Activated B cell treated with CpG ODN at 0.5 μM for 24 hours (primary cell): ENCODE measurements at places on chromosomes 7 and 10.

DNA sequence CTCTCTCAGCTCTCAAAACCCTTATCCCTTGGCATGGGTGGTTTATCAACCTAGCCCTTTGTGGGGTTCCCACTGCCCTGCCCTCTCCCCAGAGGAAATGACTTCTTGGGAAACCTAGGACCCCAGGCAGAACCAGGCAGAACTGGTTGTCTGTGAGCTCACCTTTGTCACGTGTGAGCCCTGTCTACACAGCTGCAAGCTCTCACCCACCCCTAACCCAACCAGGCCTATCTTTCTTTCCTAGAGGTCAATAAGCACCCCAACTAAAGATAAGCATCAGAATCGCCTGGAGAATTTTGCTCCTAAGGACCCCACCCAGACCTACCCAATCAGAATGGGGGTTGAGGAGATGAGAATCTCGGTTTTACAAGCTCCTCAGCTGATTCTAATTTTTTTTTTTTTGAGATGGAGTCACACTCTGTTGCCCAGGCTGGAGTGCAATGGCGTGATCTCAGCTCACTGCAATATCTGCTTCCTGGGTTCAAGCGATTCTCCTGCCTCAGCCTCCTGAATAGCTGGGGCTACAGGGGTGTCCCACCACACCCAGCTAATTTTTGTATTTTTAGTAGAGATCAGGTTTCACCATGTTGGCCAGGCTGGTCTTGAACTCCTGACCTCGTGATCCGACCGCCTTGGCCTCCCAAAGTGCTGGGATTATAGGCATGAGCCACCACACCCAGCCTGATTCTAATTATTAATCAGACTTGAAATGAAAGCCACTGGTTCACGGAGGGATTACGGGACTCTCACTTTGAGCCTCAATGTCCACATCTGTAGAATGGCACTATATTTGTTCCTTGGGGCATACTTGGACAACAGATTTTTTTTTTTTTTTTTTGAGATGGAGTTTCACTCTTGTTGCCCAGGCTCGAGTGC lies 7.5 kb upstream of the DDIT4 start:
- no peak overlapping the region for H3K4me3 ChIP-seq
- H3K27me3 ChIP-seq, result no peaks in the 10 kb centered on the region
- peaks cover under 1% of the 10 kb centered on the region for H3K36me3 ChIP-seq
- peak overlapping the region; percentile 65 for H3K27ac ChIP-seq
- DNase-seq, result no peak

DNA sequence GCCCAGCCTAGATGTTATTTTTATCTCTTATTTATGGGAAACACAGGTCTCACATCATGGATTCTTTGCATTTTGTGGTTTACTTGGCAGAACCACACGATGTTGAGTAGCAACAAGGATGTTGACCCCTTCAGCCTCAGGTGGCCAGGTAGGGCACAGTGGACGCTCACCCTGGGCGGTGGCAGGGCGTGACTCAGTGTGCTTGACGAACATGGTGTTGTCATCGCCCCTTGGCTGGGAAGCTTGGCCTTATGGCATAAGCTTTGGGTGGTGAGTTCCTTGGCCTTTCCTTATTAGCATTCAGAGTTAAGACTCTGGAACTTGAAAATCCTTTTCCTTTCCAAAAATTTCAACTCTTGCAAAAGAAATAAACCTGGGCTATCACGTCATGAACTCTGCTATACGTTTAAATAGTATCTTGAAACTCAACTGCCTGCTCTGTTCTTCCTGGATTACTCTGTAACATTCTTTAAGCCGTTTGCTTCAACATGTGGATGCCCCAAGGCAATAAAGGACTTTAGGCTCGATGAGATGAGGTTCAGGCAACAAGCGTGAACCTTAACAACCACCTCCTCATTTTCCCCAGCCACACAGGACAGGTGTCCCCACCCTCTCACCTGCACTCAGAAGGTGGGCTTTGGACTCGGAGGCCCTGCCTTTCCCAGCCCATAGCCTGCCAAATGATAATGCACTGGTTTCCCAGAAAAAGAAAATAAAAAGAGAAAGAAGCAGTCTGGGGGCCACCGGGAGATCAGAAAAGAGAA lies 22.5 kb upstream of the ECHDC3 start:
- H3K4me3 ChIP-seq, result peak overlapping the region; percentile 19
- peaks cover 55% of the 10 kb centered on the region for H3K4me1 ChIP-seq
- H3K27me3 ChIP-seq, result no peaks in the 10 kb centered on the region

DNA sequence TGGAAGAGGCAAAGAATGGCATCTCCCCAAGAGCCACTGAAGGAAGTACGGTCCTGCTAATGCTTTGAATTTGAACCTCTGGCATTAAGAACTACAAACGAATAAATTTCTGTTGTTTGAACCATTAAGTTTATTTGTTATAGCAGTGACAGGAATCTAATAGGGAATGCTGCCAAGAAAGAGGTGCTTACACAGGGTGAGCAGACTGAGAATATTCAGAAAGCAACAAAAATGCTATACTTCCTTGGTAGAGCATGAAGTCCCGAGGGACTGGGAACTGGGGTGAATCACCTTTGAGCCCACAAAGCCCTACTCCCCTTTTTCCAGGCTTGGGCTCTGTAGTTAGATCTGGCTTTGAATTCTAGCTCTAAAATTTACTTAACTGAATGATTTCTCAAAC lies 45.0 kb downstream of the PANK1 start:
- no peaks in the 10 kb centered on the region for H3K27me3 ChIP-seq
- H3K36me3 ChIP-seq, result peaks cover 4% of the 10 kb centered on the region
- no peak overlapping the region for H3K4me3 ChIP-seq
- no peak overlapping the region for H3K27ac ChIP-seq
- H3K4me1 ChIP-seq, result peaks cover 3% of the 10 kb centered on the region
- DNase-seq, result no peak

GRCh38 chr7:115229401-115230105 lies 307.7 kb downstream of the MDFIC start:
- H3K27ac ChIP-seq, result no peak overlapping the region
- no peak overlapping the region for H3K4me3 ChIP-seq
- DNase-seq, result no peak
- no peaks in the 10 kb centered on the region for H3K27me3 ChIP-seq
- no peaks in the 10 kb centered on the region for H3K36me3 ChIP-seq

GRCh38 chr10:123521556-123521955 lies 144.6 kb upstream of the GPR26 start:
- H3K27ac ChIP-seq, result no peak overlapping the region
- DNase-seq, result no peak
- peaks cover 6% of the 10 kb centered on the region for H3K4me1 ChIP-seq
- H3K4me3 ChIP-seq, result no peak overlapping the region
- peaks cover 3% of the 10 kb centered on the region for H3K27me3 ChIP-seq

GRCh38 chr10:85635650-85636049 lies 730.9 kb downstream of the GRID1 start:
- H3K27me3 ChIP-seq, result peaks cover 2% of the 10 kb centered on the region
- no peak overlapping the region for H3K27ac ChIP-seq
- no peak overlapping the region for H3K4me3 ChIP-seq

GRCh38 chr10:103542764-103543616 lies 49.5 kb downstream of the NEURL1 start:
- peak overlapping the region; percentile 80 for H3K4me3 ChIP-seq
- no peak overlapping the region for H3K27ac ChIP-seq
- H3K4me1 ChIP-seq, result peaks cover 22% of the 10 kb centered on the region
- H3K27me3 ChIP-seq, result peaks cover 13% of the 10 kb centered on the region
- no peaks in the 10 kb centered on the region for H3K36me3 ChIP-seq

DNA sequence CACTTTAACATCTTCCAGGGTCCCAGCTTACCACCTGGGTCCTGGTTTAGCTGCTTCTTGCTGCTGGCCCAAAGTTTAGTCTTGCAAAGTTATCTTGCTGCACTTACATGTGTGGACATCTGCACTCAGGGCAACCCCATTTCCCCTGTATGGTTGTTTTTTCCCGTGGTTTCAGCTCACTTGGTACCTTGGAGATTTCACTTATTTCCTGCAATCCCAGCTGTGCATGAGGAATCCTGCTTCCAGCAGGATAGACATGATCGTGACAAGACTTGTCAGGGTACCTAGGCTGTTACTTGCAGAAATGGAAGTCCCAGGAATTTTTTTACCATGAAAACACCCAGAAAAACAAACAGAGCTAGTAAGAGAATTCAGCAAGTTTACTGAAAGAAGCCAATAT lies 95.9 kb upstream of the LEP start:
- peaks cover 2% of the 10 kb centered on the region for H3K36me3 ChIP-seq
- H3K27ac ChIP-seq, result no peak overlapping the region
- DNase-seq, result no peak
- H3K4me3 ChIP-seq, result no peak overlapping the region

- no peaks in the 10 kb centered on the region for H3K27me3 ChIP-seq
- no peak overlapping the region for H3K4me3 ChIP-seq
- H3K4me1 ChIP-seq, result peaks cover 11% of the 10 kb centered on the region
- H3K27ac ChIP-seq, result no peak overlapping the region
- H3K36me3 ChIP-seq, result peaks cover 30% of the 10 kb centered on the region
Measured at GRCh38 chr7:732094-732541, 5.0 kb upstream of the PRKAR1B start.

DNA sequence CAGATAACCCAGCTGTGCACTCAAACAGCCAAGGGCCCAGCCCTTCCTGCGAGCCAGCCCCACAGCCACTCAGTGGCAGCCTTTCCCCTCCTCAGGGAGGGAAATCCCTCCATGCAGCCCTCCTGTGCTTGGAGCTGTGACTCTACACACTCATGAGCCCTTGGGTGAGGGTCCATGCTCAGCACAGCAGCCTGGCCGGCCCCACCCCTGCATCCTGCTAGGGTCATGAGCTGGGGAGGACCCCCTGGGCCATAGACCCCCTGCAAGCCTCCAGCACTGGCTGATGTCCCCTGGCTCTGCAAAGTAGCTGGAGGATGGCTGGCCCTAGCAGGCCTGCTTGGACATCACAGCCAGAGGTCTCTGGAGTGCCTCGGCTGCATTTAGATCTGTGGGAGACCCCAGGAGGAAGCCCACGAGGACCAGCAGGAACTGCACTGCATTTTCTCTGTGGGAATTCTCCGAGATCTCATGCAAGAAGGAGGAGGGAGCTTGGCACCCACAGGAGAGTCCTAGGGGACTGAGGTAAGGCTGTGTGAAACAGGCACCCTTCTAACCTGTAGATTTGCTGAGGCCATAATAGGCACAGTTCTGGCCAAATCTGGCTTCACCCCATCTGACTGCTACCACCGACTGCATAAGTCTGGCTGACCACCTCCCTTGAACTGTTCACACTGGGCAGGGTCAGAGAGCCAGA lies 17.4 kb downstream of the TMEM273 start:
- H3K4me1 ChIP-seq, result peaks cover 47% of the 10 kb centered on the region
- no peak overlapping the region for H3K27ac ChIP-seq
- no peak for DNase-seq
- no peaks in the 10 kb centered on the region for H3K27me3 ChIP-seq
- H3K4me3 ChIP-seq, result no peak overlapping the region

DNA sequence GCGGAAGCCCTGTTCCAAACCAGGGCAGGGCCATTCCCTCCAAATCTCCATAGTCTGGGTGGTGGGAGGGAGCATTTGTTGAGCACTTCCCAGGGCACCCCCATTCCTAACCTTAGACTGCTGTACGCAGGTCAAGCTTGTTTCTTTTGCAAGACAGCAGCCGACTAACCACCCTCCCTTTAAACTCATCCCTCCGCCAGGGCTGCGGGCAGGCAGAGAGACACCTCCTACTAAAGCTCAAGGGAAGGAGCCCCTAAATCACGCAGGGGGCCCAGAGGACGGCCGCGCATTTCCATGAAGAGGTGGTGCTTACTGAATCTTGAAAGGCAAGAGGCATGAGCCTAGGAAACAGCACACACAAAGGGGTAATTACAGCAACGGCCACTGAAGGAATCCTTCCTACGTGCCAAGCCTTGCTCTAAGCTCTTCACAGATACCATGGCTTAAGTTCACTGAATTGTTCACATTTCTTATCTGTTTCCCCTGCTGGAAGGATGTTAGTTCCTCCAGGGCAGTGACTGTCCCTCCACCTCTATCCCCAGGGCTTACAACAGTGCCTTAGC lies 90.0 kb downstream of the PROSER2 start:
- H3K4me3 ChIP-seq, result no peak overlapping the region
- no peaks in the 10 kb centered on the region for H3K4me1 ChIP-seq
- no peaks in the 10 kb centered on the region for H3K27me3 ChIP-seq
- H3K36me3 ChIP-seq, result no peaks in the 10 kb centered on the region
- DNase-seq, result no peak

GRCh38 chr10:7488418-7488829 lies 77.6 kb upstream of the SFMBT2 start:
- H3K36me3 ChIP-seq, result no peaks in the 10 kb centered on the region
- no peaks in the 10 kb centered on the region for H3K27me3 ChIP-seq
- no peak overlapping the region for H3K27ac ChIP-seq
- peaks cover 63% of the 10 kb centered on the region for H3K4me1 ChIP-seq

DNA sequence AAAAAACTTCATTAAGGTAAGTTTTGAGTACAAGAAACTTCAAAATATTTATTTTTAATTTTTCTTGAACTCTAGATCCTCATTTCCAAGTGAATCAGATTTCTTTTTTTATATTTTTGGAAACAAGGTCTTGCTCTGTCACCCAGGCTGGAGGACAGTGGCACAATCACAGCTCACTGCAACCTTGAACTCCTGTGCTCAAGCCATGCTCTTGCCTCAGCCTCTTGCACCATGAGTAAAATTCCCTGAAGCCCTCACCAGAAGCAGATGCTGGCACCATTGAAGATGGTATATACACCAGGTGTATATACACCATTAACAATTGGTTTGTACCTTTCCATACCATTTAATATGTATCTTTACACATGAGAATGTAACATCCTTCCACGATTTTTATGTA lies 45.1 kb upstream of the ODAD2 start:
- no peaks in the 10 kb centered on the region for H3K36me3 ChIP-seq
- H3K27me3 ChIP-seq, result no peaks in the 10 kb centered on the region
- no peak for DNase-seq
- H3K4me3 ChIP-seq, result no peak overlapping the region
- H3K27ac ChIP-seq, result no peak overlapping the region

GRCh38 chr10:101237081-101237981 lies 8.1 kb upstream of the LBX1 start:
- no peaks in the 10 kb centered on the region for H3K36me3 ChIP-seq
- peak overlapping the region; percentile 53 for H3K4me3 ChIP-seq
- peaks cover 10% of the 10 kb centered on the region for H3K4me1 ChIP-seq
- H3K27me3 ChIP-seq, result peaks cover 66% of the 10 kb centered on the region
- DNase-seq, result no peak
- no peak overlapping the region for H3K27ac ChIP-seq

- DNase-seq, result no peak
- no peaks in the 10 kb centered on the region for H3K36me3 ChIP-seq
- no peaks in the 10 kb centered on the region for H3K27me3 ChIP-seq
- H3K27ac ChIP-seq, result no peak overlapping the region
- no peak overlapping the region for H3K4me3 ChIP-seq
Measured at GRCh38 chr7:14937581-14937980, 35.0 kb upstream of the DGKB start.
